ENCODE measurements at places on chromosomes 3 and 15.

GRCh38 chr3:178388473-178388872, 147.8 kb upstream of the KCNMB2 start:
- no peak for DNase-seq

GRCh38 chr3:107657971-107658370, 135.2 kb downstream of the BBX start:
- DNase-seq: no peak

GRCh38 chr15:81101894-81102815, 31.9 kb upstream of the CFAP161 start:
- DNase-seq: no peak

DNA sequence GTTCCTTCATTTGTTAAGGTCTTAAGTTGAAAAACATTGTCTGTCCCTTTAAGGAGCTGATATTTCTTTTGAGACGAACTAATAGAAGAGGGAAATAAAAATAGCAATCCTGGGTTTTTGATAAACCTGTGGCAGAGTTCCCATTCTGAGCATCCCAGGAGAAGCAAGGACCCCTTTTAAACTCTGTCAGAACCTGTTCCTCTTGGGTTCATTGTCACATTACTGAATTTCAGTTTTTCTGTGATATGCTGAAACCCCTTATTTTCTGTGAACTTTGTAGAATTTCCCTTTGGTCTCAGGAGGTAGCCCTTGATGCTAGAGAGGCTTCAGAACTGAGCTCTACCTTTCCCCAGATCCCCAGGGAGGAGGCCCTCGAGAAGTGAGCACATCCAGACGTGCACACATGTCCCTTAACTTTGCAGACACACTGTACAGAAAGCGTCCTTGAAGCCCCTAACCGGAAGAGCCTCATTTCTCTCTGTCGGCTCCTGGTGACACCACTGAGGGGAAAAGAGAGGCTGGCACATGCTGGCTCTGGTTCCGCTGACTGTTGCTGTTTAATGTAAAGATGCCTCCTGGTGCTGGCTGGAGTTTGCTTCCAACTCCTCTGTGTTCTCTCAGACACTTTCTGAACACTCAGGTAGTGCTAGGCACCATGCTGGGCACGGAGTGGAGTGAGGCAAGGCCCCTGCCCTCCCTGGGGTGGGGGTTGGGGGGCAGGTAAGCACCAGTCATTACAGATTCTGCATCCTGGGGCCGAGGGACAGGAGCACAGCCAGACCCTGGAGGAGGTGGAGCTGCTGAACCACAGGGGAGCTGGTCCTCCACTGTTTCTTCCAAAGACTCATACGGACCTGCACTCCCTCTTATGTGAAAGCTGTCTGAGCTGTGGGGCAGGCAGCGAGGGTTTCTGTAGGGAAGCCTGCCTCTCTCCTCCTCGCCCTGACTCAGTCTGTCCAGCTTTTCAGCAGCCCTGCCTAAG, 77.5 kb downstream of the CHDH start:
- DNase-seq: no peak

DNA sequence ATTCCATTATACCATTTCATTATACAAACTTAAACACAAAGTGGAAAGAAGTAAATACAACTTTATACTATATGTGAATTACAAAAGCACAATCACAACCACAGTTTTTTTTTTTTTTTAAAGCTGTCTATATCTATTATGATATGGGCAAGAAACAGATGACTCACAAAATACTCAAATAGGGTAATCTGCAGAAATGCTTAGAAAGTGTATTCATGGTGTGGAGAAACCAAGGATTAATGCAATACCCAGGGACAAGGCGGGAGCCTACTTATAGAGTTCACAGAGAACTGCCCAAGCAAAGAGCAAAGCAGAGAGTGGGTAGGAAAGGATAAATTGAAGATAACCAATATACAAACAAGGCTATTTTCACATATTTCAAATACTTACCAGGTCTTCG, 332.0 kb downstream of the FHIT start:
- DNase-seq: no peak
